Astrocyte of the cerebellum (primary cell): ENCODE measurements at places on chromosomes 3 and 15.
A peak's percentile ranks its signal among the peaks of the same experiment; 100 is the strongest.

DNA sequence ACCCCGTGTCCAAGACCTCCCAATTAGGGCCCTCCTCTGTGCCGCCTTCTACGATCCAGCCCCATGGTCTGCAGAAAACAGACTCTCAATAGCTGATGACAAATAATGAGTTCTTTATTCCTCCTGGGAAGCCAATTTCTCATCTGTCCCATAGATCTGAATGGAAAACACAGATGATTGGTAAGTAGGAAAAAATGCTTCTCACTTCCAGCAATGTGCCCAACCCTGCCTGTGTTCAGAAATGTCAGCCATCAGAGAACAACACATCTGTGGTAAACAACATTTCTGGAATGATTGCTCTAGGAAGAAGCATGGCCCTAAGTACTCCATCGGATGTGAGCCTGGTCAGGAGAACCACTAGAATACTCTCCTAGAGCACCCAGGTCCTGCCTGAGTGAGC is 240.5 kb upstream of the HES1 start:
- no peak for DNase-seq

- peak; percentile 73 for DNase-seq
These were observed 233.9 kb upstream of the CADM2 start for GRCh38 chr3:84724877-84725276.

DNA sequence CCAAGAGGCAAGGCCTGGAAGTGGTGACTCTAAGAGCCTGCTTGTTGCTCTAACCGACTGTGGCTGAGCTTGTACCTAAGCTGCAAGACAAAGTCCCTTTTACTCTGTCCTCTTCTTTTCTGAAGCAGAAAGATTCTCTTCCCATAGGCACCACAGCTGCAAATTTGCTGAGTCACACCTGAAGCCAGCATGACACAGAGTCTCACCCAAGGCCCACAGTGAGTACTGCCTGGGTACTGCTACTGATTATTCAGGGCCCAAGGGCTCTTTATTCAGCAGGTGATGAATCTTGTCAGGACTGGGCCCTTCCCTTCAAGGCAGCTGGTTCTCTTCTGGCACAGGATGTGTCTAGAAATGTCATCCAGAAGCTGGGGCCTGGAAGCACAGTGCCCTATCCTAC is 18.9 kb upstream of the TIGIT start:
- DNase-seq, result no peak

DNA sequence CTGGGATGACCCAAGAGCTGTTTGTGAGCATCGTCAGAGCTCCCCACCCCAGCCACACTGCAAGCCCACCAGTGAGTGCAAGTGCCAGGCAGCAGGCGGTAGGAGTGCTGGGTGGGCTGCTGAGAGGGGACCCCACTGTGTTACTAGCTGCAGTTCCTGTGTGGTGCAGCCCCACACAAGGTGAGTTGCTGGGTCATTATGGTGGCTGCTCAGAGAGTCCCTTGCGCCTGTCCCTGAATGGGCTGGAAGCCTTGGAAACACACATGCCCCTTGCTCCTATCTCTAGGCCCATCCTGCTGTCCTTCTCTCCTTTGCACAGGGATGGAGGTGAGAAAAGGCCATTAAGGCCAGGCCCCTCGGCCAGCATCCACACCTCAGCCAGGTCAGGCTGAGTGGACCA is 83.7 kb downstream of the SEC22A start:
- DNase-seq, result no peak

GRCh38 chr15:42611532-42611931 is 36.1 kb downstream of the STARD9 start:
- DNase-seq, result no peak

- no peak for DNase-seq
These were observed 29.5 kb downstream of the GTF2E1 start for GRCh38 chr3:120772081-120772480.

DNA sequence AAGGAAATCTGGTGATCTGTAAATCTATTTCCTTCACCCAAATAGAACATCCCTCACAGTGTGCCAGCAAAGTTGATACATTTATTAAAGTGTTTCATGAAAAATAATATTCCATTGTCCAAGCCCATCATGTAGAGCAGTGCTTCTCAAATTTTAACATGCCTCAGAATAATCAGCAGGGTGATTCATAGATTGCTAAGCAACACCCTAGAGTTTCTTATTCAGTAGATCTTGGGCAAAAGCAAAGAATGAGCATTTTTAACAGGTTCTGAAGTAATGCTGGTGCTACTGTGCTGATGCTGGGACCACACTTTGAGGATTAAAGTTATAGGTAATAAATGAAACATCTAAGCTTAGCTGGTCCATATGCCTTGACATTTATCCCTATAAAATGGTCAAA is 210.5 kb downstream of the ZIC4 start:
- no peak for DNase-seq

DNA sequence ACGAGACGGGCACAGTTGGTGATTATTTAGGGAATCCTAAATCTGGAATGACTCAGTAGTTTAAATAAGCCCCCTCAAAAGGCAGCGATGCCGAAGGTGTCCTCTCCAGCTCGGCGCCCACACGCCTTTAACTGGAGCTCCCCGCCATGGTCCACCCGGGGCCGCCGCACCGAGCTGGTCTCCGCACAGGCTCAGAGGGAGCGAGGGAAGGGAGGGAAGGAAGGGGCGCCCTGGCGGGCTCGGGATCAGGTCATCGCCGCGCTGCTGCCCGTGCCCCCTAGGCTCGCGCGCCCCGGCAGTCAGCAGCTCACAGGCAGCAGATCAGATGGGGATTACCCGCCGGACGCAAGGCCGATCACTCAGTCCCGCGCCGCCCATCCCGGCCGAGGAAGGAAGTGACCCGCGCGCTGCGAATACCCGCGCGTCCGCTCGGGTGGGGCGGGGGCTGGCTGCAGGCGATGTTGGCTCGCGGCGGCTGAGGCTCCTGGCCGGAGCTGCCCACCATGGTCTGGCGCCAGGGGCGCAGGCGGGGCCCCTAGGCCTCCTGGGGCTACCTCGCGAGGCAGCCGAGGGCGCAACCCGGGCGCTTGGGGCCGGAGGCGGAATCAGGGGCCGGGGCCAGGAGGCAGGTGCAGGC is 318.0 kb downstream of the FGF12 start:
- no peak for DNase-seq

- DNase-seq, result peak; percentile 96
These were observed 320.3 kb upstream of the TGFBR2 start for GRCh38 chr3:30286007-30286669.

GRCh38 chr15:57589754-57590153 is 1.9 kb upstream of the MYZAP start:
- DNase-seq, result no peak

GRCh38 chr3:66472313-66473134 is 28.3 kb downstream of the LRIG1 start:
- no peak for DNase-seq

- no peak for DNase-seq
These were observed 236.6 kb downstream of the TBC1D5 start for GRCh38 chr3:17505856-17506255.

DNA sequence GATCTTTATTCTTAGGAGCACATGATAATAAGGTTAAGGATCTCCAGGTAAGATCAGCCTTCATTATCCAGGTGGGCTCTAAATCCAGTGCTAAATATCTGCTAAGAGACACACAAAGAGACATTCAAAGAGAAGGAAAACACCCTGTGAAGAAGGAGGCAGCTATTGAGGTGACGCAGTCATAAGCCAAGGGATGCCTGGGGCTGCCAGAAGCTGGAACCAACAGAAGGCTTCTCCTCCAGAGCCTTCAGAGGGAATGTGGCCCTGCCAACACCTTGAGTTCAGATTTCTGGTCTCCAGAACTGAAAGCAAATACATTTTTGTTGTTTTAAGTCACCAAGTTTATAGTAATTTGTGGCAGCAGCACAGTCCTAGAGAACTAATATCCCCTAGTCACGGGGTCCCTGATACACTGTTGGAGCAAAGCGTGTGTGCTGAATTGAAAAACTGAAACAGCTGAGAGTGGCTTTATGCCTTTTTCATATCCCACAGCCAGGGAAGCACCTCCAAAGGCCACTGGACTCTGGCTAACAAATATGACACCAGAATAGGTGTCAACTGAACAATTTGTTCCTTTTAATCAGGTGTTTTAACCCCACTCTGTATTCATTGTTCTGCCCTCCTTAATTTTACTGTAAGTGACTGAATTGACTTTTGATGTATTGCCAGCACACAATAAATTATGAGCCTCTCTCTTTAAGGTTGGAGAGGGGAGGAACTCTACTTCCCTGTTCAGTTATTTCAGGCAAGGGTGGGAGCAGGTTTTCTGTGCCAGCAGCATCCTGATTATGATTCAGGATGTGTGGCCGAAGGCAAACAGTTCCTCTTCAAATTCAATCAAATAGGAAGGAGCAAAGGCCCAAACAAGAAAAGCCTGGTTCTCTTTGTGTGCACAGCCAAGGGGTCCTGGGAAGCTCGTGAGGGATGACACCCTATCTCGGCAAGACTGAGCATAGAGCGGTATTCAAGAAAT is 151.8 kb upstream of the HES1 start:
- DNase-seq, result no peak

GRCh38 chr3:59839283-59839682 is 789.5 kb upstream of the CFAP20DC start:
- DNase-seq, result no peak

DNA sequence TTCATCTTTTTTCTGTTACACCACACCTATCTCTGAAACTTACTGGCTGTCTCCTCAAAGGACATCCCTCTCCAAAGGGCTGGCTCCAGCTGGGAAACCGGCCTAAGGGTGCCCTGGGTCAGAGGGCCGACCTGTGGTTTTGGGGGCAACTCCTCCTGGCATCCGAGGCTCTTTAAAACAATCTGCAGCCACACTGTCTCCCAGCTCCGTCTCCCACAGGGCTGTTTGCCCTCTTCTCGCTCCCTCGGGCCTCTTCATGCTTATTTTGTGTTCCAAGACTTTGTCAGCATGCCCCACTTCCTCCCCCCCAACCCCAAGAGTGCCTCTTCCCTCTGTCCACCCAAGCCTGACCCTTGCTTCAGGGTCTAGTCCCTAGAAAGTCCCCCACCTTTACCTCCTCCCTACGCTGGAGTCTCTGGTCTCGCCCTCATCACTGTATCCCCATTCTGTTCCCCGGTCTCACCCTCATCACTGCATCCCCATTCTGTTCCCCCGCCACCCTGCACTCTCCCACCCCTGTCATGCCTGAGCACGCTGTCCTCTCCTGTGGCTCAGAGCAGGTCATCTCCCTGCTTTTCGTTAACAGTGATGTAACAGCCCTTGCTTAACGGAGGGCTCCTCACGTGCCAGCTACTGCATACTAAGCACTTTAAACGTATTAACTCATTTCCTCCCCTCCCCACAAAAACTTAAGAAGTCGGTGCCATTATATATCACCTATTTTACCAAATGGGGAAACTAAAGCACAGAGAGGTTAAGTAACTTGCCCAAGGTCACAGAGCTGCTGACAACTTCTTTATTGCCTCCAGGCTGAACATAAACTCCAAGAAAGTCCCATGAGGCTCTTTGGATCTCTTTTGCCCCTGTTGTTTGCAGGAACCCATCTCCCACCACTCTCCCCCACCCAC is 1.1 kb upstream of the CSK start:
- DNase-seq, result no peak

DNA sequence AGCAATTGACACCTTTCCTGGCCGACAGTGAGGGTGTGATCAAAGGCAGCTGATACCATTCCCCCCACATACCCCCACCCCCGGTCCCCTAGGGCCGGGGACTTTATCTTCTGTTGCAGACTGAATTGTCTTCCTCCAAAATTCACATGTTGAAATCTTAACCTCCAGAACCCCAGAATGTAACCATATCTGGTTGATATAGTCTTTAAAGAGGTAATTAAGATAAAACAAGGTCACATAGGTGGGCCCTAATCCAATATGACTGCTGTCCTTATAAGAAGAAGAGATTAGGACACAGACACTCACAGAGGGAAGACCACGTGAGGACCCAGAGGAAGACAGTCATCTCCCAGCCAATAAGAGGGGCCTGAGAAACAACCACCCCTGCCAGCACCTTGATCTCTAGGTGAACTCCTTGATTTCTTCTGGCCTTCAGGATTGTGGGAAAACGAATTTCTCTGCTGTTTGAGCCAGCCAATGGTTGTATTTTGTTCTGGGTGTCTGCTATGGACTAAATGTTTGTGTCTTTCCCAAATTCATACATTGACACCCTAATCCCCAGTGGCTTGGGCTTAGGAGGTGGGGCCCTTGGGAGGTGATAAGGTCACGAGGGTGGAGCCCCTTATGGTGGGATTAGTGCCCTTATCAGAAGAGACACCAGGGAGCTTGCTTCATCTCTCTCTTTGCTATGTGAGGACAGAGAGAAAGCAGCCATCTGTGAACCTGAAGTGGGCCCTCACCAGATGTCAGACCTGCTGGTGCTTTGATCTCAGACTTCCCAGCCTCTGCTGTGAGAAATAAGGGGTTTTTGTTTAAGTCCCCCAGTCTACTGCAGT is 144.0 kb downstream of the CHSY1 start:
- no peak for DNase-seq

- DNase-seq, result no peak
These were observed 95.8 kb downstream of the ZPLD1 start for GRCh38 chr3:102530415-102531181.

- DNase-seq, result no peak
These were observed 212.5 kb downstream of the XXYLT1 start for GRCh38 chr3:195058336-195059005.

DNA sequence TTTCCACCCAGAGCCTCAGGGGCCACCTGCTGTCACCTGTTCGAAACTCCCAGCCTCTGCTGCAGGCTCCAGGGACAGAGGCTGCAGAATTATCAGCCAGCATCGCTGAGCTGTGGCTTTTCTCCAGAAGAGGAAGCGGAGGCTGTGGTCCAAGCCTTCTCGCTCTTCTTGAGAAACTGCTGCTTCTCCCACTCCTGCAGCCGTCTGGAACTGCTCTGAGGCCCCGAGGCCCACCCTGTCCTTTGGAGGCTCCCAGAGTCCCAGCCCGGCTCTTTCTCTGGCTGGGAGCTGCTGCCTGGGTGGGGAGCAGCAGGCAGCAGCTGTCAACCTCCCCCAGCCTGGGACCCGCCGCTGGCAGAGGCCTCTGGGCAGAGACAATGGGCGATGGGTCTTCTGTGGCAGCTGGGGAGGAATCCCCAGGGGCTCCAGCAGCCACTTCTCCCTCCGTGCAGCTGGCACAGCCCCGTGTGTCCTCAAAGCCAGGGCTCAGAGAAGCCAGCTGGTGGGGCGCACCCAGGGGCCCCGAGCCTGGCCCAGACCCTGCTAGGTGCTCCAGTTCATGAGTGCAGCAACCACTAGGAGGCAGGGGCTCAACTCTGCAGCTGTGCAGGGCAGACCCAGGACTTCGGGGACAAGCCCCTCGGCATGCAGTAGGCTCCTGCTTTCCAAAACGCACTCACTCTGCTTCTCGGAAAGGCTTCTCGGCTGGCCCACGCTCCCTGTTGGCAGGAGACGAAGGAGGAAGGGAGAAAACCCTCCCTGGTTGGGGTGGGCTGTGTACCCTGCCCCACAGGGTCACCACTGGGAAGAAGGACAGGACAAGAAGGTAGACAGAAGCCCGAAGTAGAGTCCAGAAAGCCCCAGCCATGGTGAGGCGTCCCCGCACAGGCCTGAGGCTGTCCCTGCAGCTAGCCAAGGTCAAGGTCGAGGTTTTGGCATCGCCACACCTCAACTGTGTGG is 49.9 kb upstream of the FURIN start:
- DNase-seq, result no peak

GRCh38 chr15:62432702-62433398 is 267.8 kb upstream of the C2CD4B start:
- DNase-seq, result no peak
